ENCODE measurements at places on chromosomes 1 and 21. TPM values are rescaled to one million over a fixed set of nuclear protein-coding genes. Genes with fewer than 3 reads are reported as not detected.

- no peak for DNase-seq
These were observed 41.5 kb downstream of the LRRC3 start for GRCh38 chr21:44496564-44497550.

DNA sequence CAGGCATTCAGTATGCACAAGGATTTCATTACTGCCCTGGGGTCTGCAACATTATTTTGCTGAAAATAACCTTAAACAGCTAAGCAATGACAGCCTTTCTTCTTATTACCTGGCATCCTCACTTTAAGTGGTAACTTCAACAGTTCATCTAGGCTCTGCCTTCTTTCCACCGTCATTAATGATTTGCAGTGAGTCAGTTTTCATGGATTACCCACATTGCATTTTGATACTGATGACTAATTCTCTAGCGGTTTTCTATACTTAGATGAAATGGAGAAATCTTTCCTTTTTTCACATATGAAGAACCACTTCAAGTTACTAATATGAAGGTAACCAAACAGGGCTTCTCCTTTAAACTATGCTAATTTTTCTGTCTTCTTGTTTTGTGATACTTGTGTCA is 226.9 kb upstream of the TMPRSS15 start:
- DNase-seq = no peak

The S100A14 gene
- polyA plus RNA-seq = not detected

GRCh38 chr1:45647248-45648021 is 23.6 kb upstream of the CCDC17 start:
- DNase-seq = no peak

GRCh38 chr1:231106347-231106746 is 55.5 kb upstream of the TRIM67 start:
- DNase-seq = no peak

Data from GM12878 (cell line).